ENCODE measurements at places on chromosomes 1 and 21. TPM values are rescaled to one million over a fixed set of nuclear protein-coding genes. Genes with fewer than 3 reads are reported as not detected.

WNT2B gene
- total RNA-seq: 165 TPM

TEX38 gene
- total RNA-seq: 0.57 TPM

NGF gene
- total RNA-seq: 4.2 TPM

DTL gene
- 12.7 TPM for total RNA-seq

ZRANB2 gene
- total RNA-seq: 159 TPM

GBP6 gene
- 0.13 TPM for total RNA-seq

OR2L3 gene
- total RNA-seq: not detected

BLZF1 gene
- 21.5 TPM for total RNA-seq

PCBP3 gene
- total RNA-seq: 5.4 TPM

SRSF10 gene
- 216 TPM for total RNA-seq

DNASE2B gene
- not detected for total RNA-seq

TMEM81 gene
- 4.6 TPM for total RNA-seq

NUAK2 gene
- 5.7 TPM for total RNA-seq

DPT gene
- 1.3 TPM for total RNA-seq

GRCh38 chr1:19156676-19157075, 53.4 kb downstream of the UBR4 start:
- no peaks in the 10 kb centered on the region for H3K27me3 ChIP-seq
- H3K4me1 ChIP-seq: no peaks in the 10 kb centered on the region
- no peak overlapping the region for H3K4me3 ChIP-seq
- DNase-seq: no peak
- H3K27ac ChIP-seq: no peak overlapping the region

DNA sequence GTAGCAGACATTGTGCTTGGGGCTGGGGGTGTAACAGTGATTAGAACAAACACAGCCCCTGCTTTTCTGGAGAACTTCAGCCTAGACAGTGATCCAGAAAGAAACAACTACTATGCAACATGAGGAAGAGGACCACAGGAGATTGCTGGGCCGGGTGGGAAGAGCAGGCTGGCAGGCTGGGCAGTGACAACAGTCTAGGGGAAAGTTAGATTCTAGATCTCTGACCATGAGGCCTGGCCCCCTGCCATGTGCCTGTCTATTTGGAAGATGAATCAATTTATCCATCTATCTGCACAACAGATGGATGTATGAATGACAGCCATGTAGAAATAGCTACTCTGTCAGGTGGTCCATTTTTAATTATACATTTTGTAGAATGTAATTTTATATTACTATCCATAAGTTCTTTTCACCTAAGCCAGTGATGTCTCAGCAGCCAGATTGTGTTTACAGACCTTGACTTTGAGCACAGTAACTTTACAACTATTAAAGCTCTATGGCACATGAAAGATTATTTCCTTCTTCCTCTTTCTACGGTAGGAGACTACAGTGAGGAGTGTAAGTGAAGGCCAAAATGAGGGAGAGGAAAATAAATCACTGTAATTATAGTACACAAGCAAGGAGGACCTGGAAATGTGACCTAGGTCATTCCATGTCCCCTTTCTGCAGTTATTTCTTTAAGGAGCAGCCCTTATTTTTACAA, 15.5 kb downstream of the CLIC6 start:
- peaks cover 2% of the 10 kb centered on the region for H3K4me1 ChIP-seq
- no peaks in the 10 kb centered on the region for H3K36me3 ChIP-seq
- no peak for DNase-seq
- no peak overlapping the region for H3K27ac ChIP-seq
- no peaks in the 10 kb centered on the region for H3K27me3 ChIP-seq
- no peak overlapping the region for H3K4me3 ChIP-seq

GRCh38 chr1:21090463-21090862, 86.2 kb downstream of the EIF4G3 start:
- H3K27me3 ChIP-seq: no peaks in the 10 kb centered on the region
- peak overlapping the region; percentile 62 for H3K27ac ChIP-seq

DNA sequence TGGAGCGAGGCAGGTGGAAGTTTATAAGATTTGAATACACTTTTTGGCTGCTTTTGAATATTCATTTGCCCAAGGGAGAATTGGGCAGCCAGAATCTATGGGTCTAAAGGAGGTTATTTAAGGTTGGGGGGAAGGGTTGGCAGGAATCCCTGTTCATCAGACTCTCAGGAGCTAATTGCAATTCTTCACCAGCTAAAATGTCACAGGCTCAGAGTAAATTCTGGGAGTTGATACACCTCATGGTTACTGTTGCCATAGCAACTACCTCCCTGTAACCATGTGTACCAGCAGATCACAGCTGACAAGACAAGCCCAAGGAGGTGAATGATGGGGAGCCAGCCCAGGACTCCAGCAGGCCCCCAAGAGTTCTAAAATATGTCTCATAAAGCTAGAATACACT, 75.5 kb downstream of the CAMK2N1 start:
- H3K27me3 ChIP-seq: peaks cover 70% of the 10 kb centered on the region
- H3K27ac ChIP-seq: no peak overlapping the region
- DNase-seq: peak; percentile 5
- H3K36me3 ChIP-seq: no peaks in the 10 kb centered on the region
- H3K4me1 ChIP-seq: peaks cover 3% of the 10 kb centered on the region

DNA sequence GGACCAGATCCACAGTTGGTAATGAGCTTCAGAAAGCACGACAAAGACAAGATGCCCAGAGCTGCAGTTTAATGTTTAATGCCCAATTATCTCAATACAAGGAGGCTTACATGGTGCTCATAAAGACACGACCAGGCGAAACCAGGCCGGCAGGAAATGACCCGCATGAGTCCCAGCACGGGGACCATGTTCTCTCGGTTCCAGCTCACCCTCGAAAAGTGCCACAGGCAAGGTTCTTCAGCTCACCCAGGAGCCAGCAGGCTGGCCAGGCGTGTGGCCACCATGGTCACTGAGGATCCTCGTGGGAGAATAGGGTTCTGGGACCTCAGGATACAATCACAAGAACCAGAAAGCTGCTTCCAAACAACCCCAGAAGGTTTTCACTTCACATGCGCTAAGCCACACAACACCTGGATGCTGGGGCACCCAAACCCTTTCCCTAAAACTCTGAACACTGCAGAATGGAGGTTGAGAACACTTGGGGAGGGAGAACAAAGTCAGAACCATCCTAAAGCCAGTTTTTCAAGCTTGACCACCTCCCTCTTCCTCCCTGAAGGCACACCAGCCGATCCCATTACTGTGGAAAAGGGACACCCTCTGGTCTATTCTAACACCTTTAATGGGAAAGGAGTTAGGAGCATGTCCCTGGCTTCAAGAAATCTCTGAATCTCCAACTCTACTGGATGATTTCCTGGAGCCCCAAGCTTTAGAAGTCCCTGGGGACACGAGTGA, 22.6 kb upstream of the ASAP3 start:
- DNase-seq: no peak
- no peak overlapping the region for H3K27ac ChIP-seq
- peaks cover 2% of the 10 kb centered on the region for H3K36me3 ChIP-seq
- H3K4me3 ChIP-seq: no peak overlapping the region

DNA sequence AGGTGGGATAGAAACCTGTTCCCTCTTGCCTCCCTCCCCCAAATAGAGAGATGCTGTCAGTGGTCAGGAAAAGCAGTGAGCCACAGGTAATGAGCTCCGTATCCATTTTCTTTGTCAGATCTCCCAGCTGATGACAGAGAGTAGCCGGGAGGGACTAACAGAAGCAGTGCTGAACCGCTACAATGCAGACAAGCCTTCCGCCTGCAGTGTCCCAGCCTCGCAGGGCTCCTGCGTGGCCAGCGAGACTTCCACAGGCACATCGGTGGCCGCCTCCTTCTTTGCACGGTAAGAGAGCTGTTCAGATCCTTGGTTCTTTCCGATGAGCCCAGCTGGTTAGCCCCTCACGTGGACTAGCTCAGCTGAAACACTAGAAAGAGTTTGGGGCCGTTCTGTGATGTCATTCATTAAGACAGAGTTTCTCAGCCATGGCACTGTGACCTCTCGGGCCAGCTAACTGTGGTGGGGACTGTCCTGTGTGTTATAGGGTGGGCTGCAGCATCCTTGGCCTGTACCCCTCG, 264.7 kb downstream of the KIF26B start:
- H3K4me3 ChIP-seq: no peak overlapping the region
- H3K36me3 ChIP-seq: peaks cover 4% of the 10 kb centered on the region
- H3K27me3 ChIP-seq: no peaks in the 10 kb centered on the region
- no peak overlapping the region for H3K27ac ChIP-seq
- no peak for DNase-seq

GRCh38 chr1:21332554-21333311, 42.5 kb upstream of the ECE1 start:
- peak overlapping the region; percentile 67 for H3K27ac ChIP-seq
- no peaks in the 10 kb centered on the region for H3K36me3 ChIP-seq
- no peak for DNase-seq
- no peaks in the 10 kb centered on the region for H3K27me3 ChIP-seq
- H3K4me1 ChIP-seq: peaks cover 45% of the 10 kb centered on the region

- H3K4me1 ChIP-seq: no peaks in the 10 kb centered on the region
- no peak overlapping the region for H3K27ac ChIP-seq
- H3K36me3 ChIP-seq: no peaks in the 10 kb centered on the region
- peaks cover 6% of the 10 kb centered on the region for H3K27me3 ChIP-seq
- DNase-seq: no peak
Observed at GRCh38 chr1:114627107-114627506, 42.7 kb downstream of the DENND2C start.

DNA sequence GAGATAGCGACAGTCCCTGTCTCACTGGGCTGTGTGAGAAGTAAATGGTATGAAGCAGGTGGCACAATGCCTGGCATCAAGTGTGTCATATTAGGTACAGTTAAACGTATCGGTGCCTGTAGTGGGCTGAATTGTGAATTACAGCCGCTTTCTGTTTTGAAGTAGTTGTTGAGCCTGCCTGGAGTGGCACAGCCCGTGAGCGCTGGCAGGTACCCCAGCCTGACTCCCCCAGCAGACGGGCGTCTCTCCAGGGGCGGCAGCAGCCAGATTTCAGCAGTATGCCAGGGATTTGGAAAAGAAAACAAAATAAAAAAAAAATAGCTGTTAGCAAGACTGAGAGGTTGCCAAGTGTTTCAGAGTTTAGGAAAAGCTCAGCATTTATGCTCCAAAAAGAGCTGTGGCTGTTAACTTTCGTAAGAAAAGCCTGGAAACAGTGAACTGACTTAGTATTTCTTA, 26.6 kb upstream of the GPR153 start:
- H3K36me3 ChIP-seq: no peaks in the 10 kb centered on the region
- no peak overlapping the region for H3K27ac ChIP-seq
- no peaks in the 10 kb centered on the region for H3K27me3 ChIP-seq
- no peaks in the 10 kb centered on the region for H3K4me1 ChIP-seq

- no peak for DNase-seq
- peak overlapping the region; percentile 75 for H3K27ac ChIP-seq
- H3K4me1 ChIP-seq: peaks cover 38% of the 10 kb centered on the region
- H3K27me3 ChIP-seq: peaks cover 13% of the 10 kb centered on the region
- no peaks in the 10 kb centered on the region for H3K36me3 ChIP-seq
Observed at GRCh38 chr1:26353210-26353859, 595 bp downstream of the CRYBG2 start.

DNA sequence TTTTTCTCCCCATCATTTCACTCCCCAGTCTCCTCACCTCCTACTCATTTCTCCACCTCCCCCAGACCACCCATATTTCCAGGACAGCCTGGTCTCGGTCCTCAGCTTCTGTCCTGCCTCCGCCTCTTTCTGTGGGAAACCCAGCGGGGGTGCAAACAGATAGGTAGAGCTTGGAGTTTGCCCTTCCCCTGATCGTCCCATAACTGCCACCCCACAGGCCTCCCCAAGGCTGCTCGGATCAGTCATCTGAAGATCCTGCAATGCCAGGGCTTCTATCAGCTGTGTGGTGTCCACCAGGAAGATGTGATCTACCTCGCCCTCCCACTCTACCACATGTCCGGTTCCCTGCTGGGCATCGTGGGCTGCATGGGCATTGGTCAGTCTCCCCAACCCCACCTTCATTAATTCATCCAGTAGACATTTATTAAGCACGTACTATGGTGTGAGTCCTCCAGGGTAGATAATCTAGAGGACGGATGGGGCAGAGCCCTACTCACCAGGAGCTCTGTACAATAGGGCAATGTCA, 1.7 kb downstream of the SLC27A3 start:
- peaks cover 2% of the 10 kb centered on the region for H3K36me3 ChIP-seq
- DNase-seq: no peak
- H3K27ac ChIP-seq: no peak overlapping the region
- H3K4me1 ChIP-seq: peaks cover 21% of the 10 kb centered on the region

GRCh38 chr1:81409780-81410274, 390.9 kb upstream of the ADGRL2 start:
- peaks cover 31% of the 10 kb centered on the region for H3K4me1 ChIP-seq
- H3K27me3 ChIP-seq: peaks cover 6% of the 10 kb centered on the region
- no peak overlapping the region for H3K27ac ChIP-seq

- no peak overlapping the region for H3K4me3 ChIP-seq
- no peaks in the 10 kb centered on the region for H3K27me3 ChIP-seq
- H3K4me1 ChIP-seq: peaks cover 62% of the 10 kb centered on the region
- no peak for DNase-seq
Observed at GRCh38 chr1:234956821-234957329, 171.8 kb downstream of the TOMM20 start.

GRCh38 chr1:9869831-9870251, 40.2 kb downstream of the CTNNBIP1 start:
- H3K4me1 ChIP-seq: peaks cover under 1% of the 10 kb centered on the region
- H3K36me3 ChIP-seq: peaks cover 3% of the 10 kb centered on the region
- no peak for DNase-seq
- H3K27me3 ChIP-seq: no peaks in the 10 kb centered on the region
- H3K27ac ChIP-seq: no peak overlapping the region

- no peak overlapping the region for H3K4me3 ChIP-seq
- H3K36me3 ChIP-seq: no peaks in the 10 kb centered on the region
- no peak for DNase-seq
- no peaks in the 10 kb centered on the region for H3K4me1 ChIP-seq
- H3K27me3 ChIP-seq: no peaks in the 10 kb centered on the region
- no peak overlapping the region for H3K27ac ChIP-seq
Observed at GRCh38 chr1:203913073-203913521, 51.7 kb downstream of the SNRPE start.

DNA sequence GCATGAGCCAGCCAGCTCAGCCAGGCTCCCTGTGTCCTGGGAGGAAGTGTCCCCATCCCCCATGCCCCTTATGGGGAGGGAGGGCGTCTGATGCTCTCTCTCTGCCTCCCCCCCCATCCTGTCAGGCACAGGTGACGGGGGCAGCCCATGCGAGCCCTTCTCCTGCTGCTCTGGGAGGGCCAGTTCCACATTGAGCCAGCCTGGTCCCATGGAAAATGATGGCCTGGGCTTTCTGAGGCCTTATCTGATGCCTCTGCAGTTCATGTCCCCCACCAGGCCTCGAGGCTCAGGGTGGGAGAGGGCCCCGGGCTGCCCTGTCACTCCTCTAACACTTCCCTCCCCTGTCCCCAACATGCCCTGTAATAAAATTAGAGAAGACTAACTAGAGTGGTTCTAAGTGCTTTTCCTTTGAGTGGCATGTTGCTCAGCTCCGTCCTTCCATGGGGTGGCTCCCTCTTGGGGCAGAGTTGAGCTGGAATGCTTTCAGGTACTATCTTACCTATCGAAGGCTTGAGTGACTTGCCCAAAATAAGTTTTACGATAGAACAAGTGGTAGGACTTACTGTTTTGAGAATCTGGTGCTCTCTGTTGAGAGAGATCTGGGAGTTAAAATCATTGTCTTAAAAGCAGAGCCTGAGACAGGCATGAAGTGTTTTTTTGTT, 1.8 kb upstream of the MTFR1L start:
- H3K4me1 ChIP-seq: peaks cover 34% of the 10 kb centered on the region
- DNase-seq: no peak
- peaks cover 7% of the 10 kb centered on the region for H3K36me3 ChIP-seq
- peak overlapping the region; percentile 99 for H3K27ac ChIP-seq

All from mesothelial cell of epicardium (in vitro differentiated cells).